Activated CD8-positive, alpha-beta T cell treated with anti-CD3 and anti-CD28 coated beads for 36 hours (primary cell): ENCODE measurements at places on chromosomes 6 and 20. TPM values are rescaled to one million over a fixed set of nuclear protein-coding genes. Genes with fewer than 3 reads are reported as not detected.
A peak's percentile ranks its signal among the peaks of the same experiment; 100 is the strongest.

KCNQ2 gene
- total RNA-seq: not detected

OR2H1 gene
- total RNA-seq: not detected

BTNL2 gene
- total RNA-seq: not detected

- H3K4me3 ChIP-seq: no peak overlapping the region
- no peak overlapping the region for H3K27ac ChIP-seq
- H3K36me3 ChIP-seq: peaks cover 32% of the 10 kb centered on the region
- peaks cover 19% of the 10 kb centered on the region for H3K4me1 ChIP-seq
- H3K27me3 ChIP-seq: no peaks in the 10 kb centered on the region
- no peak for DNase-seq
Observed at GRCh38 chr6:83908813-83909212, 49.3 kb downstream of the CYB5R4 start.

DNA sequence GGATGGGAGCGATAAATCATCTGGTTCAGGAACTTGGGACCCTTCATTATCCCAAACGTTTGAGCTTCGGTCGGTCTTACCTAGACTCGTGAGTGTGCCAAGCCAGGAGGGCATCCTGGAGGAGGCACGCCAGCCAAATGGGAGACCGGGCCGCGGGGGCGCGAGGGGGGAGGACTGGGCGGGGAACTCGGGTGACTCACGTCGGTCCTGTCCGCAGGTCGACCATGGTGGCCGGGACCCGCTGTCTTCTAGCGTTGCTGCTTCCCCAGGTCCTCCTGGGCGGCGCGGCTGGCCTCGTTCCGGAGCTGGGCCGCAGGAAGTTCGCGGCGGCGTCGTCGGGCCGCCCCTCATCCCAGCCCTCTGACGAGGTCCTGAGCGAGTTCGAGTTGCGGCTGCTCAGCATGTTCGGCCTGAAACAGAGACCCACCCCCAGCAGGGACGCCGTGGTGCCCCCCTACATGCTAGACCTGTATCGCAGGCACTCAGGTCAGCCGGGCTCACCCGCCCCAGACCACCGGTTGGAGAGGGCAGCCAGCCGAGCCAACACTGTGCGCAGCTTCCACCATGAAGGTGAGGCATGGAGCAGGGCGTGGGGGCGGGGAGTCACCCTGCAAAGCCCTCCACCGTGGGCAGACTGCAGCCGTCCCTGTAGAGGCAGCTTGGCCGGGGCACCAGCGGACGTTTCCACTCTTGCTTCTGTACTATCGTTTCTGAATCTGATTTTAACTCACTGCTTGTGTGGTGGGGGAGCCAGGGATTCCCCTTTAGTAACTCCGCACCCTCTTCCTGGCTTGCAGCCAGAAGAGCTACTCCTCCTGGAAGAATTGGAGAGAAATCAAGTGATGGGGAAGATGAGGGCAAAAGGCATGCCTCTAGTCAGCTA is 2.7 kb downstream of the BMP2 start:
- peak; percentile 1 for DNase-seq
- H3K36me3 ChIP-seq: no peaks in the 10 kb centered on the region
- H3K4me1 ChIP-seq: peaks cover 2% of the 10 kb centered on the region

GRCh38 chr20:57795342-57795697 is 85.5 kb upstream of the PMEPA1 start:
- H3K27ac ChIP-seq: no peak overlapping the region
- H3K4me1 ChIP-seq: no peaks in the 10 kb centered on the region
- no peaks in the 10 kb centered on the region for H3K36me3 ChIP-seq
- H3K4me3 ChIP-seq: no peak overlapping the region
- DNase-seq: no peak

GRCh38 chr6:75403563-75404080 is 90.0 kb downstream of the FILIP1 start:
- no peaks in the 10 kb centered on the region for H3K4me1 ChIP-seq
- peaks cover 6% of the 10 kb centered on the region for H3K27me3 ChIP-seq
- H3K27ac ChIP-seq: no peak overlapping the region
- no peak for DNase-seq

DNA sequence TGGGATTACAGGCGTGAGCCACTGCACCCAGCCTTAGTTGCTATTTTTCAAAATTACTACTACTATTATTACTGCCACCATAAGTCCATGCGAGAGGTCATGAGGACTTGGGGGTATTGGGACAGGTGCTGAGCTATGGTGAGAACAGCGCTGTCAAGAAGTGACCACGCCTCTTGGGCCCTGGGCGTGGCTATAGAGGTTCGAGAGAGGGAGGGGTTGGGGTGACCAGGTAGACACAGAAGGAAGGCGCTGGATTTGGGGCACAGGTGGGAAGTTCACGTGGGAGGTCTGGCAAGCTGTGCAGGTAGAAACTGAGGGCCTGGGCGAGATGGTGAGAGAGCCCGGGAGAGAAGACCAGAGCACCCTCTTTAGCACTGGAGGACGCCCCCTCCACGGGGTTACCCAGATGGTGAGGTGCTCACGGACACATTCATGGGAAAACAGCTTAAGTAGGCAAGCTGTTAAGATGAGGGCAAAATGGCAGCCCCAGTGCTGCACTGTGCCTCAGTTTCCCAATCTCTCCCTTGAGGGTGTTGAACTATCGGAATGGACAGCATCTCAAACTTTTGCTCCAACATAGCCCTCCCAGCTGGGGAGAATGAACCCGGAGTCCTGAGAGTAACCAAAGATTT is 61.0 kb downstream of the RAB44 start:
- peaks cover 43% of the 10 kb centered on the region for H3K4me1 ChIP-seq
- DNase-seq: peak; percentile 11
- H3K27ac ChIP-seq: no peak overlapping the region
- H3K27me3 ChIP-seq: no peaks in the 10 kb centered on the region
- no peak overlapping the region for H3K4me3 ChIP-seq

DNA sequence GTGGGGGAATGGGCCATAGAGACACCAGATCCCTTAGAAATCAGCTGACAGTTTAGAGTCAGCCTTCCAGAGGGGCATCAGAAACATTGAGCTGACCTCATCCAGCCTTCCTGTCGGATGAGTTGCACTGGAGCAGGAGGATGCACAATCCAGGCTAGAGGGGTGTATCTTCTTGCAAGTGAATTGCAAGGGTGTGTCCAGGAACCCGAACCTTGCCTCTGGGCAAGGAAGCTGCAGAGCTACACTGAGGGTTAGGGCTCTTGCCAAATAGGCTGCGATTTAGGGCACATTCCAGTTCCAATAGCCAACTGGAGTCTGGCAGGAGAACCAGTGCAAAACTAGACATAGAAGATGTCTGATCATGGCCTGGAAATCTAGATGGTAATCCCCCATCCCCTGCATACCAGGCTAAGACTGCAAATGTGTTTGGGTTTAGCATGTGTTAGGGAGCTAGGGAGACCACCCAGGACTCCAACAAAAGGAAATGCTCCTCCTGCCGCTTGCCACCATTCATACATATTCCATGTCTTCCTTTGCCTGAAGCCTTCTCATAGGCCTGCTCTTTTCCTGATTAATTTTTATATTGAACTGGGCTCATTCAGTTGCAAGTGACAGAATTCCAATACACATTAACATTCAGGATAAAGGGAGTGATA is 6.3 kb upstream of the UTRN start:
- no peak overlapping the region for H3K27ac ChIP-seq
- H3K36me3 ChIP-seq: no peaks in the 10 kb centered on the region
- peaks cover 10% of the 10 kb centered on the region for H3K27me3 ChIP-seq
- DNase-seq: no peak

DNA sequence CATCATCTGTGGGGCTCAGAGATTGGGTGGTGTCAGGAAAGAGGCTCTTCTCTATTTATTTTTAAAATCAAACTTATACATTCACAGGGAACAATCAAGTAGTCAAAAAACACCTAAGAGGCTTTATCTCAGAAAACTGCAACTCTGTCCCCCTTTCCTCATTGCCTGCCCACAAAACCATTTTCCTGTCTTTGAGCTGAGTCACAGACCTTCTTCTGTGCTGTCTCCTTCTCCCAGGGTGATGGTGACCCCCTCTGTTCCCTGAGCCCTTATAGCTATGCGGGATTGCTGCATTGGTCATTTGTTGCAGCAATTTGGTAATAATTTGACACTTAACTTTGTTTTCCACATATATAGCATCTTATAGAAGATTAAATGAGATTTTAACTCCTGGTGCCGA is 195.2 kb upstream of the PROKR2 start:
- no peaks in the 10 kb centered on the region for H3K36me3 ChIP-seq
- no peak overlapping the region for H3K4me3 ChIP-seq
- H3K27me3 ChIP-seq: no peaks in the 10 kb centered on the region
- no peak overlapping the region for H3K27ac ChIP-seq
- DNase-seq: peak; percentile 24

DNA sequence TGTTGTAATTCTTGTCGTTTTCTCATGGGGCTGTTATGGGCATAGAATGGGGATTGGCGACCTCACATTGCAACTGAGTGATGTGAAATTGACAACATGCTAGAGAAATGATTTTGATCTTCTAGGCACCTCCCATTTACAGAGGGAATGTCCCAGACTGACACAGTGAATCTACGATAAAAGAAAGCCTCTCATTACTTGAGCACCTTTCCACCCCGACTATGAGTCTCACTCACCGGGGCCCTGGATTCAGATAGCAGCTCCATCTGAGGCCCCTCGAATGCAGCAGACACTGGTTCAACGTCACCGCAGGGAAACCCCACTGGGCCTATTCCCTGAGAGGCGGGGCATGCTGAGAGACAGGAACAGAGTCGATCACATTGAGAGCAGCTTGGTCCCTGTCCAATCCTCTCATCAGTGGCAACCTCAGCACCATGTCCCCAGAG is 49.1 kb downstream of the NFATC2 start:
- no peak overlapping the region for H3K4me3 ChIP-seq
- H3K36me3 ChIP-seq: peaks cover 79% of the 10 kb centered on the region
- peaks cover 93% of the 10 kb centered on the region for H3K4me1 ChIP-seq
- H3K27me3 ChIP-seq: no peaks in the 10 kb centered on the region
- peak overlapping the region; percentile 92 for H3K27ac ChIP-seq

- H3K36me3 ChIP-seq: no peaks in the 10 kb centered on the region
- H3K27me3 ChIP-seq: no peaks in the 10 kb centered on the region
- H3K27ac ChIP-seq: no peak overlapping the region
- H3K4me3 ChIP-seq: no peak overlapping the region
- H3K4me1 ChIP-seq: no peaks in the 10 kb centered on the region
Observed at GRCh38 chr6:138999949-139000725, 12.1 kb upstream of the REPS1 start.

DNA sequence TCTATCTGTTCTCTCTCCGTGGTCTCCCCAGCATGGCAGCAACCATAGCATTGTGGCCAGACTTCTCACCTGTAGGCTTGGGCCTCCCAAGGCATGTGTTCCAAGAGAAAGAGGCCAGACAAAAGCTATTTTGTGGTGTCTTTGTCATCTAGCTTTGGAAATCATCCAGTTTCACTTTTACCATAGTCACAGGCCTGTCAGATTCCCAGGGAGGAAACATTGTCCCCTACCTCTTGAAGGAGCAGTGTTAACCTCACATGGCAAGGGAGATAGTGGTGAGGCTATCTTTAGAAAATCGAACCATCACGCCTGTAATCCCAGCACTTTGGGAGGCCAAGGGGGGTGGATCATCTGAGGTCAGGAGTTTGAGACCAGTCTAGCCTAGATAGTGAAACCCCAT is 42.3 kb upstream of the RALGAPA2 start:
- DNase-seq: no peak
- H3K27me3 ChIP-seq: peaks cover 9% of the 10 kb centered on the region
- no peaks in the 10 kb centered on the region for H3K4me1 ChIP-seq
- H3K27ac ChIP-seq: no peak overlapping the region
- no peak overlapping the region for H3K4me3 ChIP-seq
- no peaks in the 10 kb centered on the region for H3K36me3 ChIP-seq

- no peak for DNase-seq
- H3K27ac ChIP-seq: no peak overlapping the region
Observed at GRCh38 chr6:129472239-129472638, 237.7 kb downstream of the ARHGAP18 start.

GRCh38 chr20:63890201-63890576 is 4.7 kb upstream of the DNAJC5 start:
- no peak overlapping the region for H3K27ac ChIP-seq
- H3K4me1 ChIP-seq: peaks cover 4% of the 10 kb centered on the region
- H3K36me3 ChIP-seq: peaks cover 13% of the 10 kb centered on the region
- no peaks in the 10 kb centered on the region for H3K27me3 ChIP-seq

DNA sequence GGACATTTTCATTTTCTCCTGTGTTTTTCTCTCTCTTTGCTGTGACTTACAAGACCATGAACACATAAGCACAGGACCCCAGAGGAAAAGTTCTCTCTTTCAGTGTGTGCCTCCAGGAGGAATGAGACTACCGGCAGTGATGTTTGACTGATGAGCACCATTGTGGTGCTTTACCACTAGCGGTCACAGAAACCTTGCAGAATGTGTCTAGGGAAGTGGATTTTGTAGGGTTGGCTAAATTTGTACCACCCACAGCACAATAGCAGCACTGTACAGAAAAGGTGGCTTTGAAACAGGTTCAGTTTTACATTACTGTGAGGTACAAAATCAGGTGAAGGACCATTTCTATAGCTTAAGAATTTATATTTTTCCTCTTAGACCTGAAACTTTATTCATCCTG is 301.9 kb upstream of the SUPT3H start:
- no peaks in the 10 kb centered on the region for H3K27me3 ChIP-seq
- peaks cover 38% of the 10 kb centered on the region for H3K4me1 ChIP-seq
- no peak for DNase-seq

- H3K27me3 ChIP-seq: peaks cover 13% of the 10 kb centered on the region
- H3K27ac ChIP-seq: no peak overlapping the region
- H3K4me3 ChIP-seq: no peak overlapping the region
Observed at GRCh38 chr20:57275813-57276212, 9.4 kb upstream of the BMP7 start.

DNA sequence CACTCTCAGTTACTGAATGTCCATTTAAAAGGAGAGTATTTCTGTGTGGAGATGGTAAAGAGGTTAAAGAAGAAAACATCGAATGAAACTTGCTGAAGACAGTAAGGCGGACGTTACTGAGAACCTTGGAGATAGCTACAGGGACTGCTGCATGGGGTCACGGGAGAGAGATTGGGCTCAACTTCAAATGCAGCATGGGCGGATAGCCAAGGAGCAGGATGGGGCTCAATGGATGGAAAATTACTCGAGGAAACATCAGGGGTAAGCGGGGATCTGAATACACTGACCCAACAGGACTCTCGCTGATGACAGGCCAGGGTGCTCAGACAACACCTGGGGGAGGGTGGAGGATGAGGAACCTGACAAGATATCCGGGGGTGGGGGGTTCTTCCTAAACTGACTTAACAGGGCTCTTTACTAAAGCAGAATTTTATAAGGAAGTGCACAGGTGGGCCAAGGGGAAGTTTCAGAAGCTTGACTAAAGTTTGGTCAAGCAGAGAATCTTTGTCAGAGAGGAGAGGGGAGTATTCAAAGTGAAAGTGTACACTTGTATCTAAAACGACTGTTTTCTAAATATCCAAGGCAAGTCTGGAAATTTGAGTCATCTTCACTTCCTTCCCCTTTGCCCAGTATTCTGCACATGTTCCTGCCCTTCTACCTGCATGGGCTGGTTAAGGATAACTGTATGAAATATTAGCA is 22.8 kb downstream of the ECT2L start:
- peak; percentile 50 for DNase-seq
- no peaks in the 10 kb centered on the region for H3K36me3 ChIP-seq
- H3K27me3 ChIP-seq: peaks cover 1% of the 10 kb centered on the region
- peak overlapping the region; percentile 7 for H3K4me3 ChIP-seq
